ENCODE measurements at places on chromosomes 5 and 9. TPM values are rescaled to one million over a fixed set of nuclear protein-coding genes. Genes with fewer than 3 reads are reported as not detected.
A peak's percentile ranks its signal among the peaks of the same experiment; 100 is the strongest.

DNA sequence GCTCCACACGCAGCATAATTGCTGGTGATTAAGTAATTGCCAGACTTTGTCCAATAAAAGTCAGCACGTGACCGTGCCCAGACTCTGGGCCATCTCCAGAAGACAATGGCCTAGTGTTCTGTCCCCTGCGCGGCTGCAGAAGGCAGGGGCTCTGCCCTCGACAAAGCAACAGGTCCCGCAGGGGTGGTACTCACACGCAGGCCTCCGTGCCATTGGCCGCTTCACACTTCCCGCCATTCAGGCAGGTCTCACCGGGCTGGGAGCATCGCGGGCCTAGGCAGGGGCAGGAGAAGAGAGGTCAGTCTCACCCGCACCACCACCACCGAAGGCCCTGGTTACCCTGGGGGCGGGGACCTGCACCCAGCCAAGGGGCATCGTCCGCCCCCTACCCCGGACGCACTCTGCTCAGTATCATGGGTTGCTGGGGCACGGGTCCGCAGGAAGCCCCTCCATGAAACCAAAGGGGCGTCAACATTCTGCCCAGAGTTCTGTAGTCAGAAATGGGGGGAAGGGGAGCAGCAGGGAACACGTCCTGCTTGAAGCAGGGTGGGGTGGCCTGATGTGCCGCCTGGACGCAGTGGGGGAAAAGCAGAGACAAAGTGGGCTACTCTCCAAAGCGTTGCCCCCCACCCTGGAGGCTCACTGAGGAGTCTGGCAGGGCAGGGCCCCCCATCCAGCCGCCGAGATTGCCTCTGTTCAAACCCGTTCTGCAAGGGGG is 1.9 kb downstream of the NOTCH1 start:
- no peak for DNase-seq

The NELFB gene
- total RNA-seq, result 47.1 TPM

DNA sequence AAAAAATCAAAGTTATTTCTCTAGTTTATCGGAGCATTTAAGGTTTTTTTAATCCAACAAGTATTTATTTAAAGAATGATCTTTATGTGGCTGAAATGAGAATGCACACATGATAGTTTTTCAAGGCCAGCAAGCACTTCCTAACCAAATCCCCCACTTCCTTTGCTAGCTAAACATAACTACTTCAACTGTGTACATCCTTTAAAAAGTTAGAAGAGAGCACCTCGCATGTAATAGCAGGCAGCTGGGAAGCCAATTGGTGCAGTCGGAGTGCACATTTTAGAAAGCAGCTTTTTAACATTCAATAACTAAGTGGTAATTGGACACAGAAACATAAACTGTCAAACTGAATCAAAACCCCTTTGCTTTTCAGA is 245.7 kb downstream of the BNC2 start:
- no peak for DNase-seq

GRCh38 chr9:125854553-125855275 is 107.5 kb downstream of the PBX3 start:
- DNase-seq, result no peak

The GARIN3 gene
- 3.6 TPM for total RNA-seq

The FOXD4L3 gene
- total RNA-seq, result not detected

- peak; percentile 96 for DNase-seq
These were observed 31.8 kb downstream of the SEC61B start for GRCh38 chr9:99253772-99254431.

DNA sequence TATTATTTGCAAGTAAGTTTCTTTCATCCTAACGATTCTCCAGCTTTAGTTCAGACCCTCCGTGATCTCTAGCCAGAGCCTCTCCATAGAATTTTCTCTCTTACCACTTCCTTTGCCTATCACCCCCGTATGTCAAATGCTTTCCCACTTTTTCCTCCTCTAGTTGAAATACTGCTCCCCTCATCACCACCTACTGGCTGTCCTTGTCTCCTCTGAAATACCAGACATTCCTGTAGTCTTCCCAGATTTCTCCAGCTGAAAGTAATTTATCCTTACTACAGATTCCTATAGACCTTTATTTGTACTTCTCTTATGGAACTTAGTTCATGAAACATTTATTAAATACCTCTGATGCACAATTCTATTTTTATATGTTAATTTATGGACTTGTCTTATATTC is 36.0 kb upstream of the GLIPR2 start:
- no peak for DNase-seq

The MCC gene
- 0.81 TPM for total RNA-seq

The CD72 gene
- total RNA-seq, result 4.5 TPM

DNA sequence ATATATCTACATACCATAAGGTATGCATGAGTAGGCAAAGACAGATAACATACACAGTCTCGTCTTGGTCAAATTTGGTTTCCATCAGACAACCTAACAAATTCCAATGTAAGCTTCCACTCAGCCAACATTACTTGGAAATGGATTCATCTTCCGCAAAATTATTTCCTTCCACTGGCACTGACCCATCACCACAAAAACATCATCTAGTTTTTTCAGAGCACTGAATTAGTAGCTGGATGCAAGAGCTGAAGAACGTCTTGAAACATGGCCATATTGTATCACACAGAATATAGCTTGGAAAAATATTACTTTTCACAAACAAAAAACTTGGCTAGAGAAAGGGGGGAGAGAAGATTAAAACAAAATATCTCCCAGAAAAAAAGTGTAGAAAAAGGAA is 73.5 kb downstream of the EFNA5 start:
- no peak for DNase-seq

DNA sequence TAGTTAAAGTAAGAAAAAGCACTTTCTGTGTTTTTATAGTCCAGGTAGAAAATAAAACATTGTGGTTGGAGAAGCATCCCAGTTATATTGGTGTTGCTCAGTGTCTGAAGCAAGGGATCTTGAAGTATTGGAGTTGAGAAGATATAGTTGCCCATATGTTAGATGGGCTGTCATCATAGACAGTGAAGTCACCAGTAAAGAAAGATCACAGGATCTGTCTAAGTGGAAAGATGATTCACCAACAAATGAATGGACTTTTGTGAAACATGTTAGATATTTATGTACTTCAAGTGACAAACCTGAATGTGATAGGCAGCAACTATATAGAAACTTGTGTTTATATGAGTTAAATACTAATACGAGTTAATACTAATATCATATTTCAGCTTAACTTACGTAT is 11.7 kb downstream of the OGN start:
- no peak for DNase-seq

GRCh38 chr5:41598011-41598410 is 87.6 kb upstream of the PLCXD3 start:
- no peak for DNase-seq

- no peak for DNase-seq
These were observed 176.1 kb downstream of the ATPSCKMT start for GRCh38 chr5:10073441-10074104.

The PCDHB13 gene
- total RNA-seq, result not detected

DNA sequence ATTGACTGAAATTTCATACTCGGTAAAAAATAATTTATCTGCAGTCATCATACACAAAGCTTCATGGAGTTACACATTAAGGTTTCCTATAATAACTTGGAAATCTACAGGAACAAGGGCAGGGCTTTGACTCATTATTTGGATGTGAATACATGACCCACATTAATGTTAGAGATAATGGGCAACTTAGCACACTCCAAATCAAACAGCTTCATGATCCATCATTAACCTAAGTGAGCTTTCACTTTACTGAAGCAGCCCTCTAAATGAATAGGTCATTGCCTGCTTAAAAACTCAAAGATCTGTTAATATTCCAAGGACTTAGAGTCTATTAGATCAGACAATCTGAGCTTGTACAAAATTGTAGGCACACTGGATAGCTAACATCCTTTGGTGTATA is 9.0 kb downstream of the CDH12 start:
- no peak for DNase-seq

DNA sequence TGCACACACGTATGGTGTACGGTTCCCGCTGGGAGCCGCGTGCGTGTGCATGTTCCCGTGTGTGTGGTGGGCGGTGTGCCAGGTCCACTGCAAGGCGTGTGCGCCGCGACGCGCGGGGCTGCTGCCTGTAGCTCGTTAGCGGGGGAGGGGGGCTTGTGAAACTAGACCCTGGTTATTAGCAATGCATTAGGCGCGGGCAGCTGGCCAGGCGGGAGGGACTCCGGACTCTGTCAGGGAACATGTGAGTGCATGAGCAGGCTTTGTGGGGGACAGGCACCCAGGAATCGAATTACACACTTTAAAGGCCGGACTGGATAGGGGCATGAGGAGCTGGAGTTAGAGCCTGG is 32.2 kb upstream of the ENHO start:
- no peak for DNase-seq

Measured in activated naive CD4-positive, alpha-beta T cell treated with anti-CD3 and anti-CD28 coated beads for 36 hours (primary cell).